ENCODE measurements at places on chromosomes 5 and 9.

DNA sequence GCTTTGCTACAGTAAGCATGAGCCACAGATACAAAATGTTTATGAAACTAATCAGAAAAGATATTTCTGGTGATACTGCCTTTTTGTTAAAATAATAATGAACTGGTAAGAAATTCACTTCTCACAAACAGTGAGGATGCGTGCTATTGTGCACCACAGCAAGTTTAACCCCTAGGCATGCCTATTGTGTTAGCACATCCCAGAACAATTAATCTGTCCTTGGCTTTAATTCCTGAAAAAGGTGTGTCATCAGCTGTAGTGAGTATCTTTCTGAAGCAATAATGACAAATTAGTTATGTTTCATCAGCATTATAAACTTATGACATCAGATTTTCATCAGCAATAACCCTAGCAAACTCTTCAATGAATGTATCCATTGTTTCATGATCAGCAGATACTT, 1307.2 kb downstream of the EFNA5 start:
- DNase-seq = no peak

- no peak for DNase-seq
These were observed 9.8 kb upstream of the CPLX2 start for GRCh38 chr5:175861337-175862130.

DNA sequence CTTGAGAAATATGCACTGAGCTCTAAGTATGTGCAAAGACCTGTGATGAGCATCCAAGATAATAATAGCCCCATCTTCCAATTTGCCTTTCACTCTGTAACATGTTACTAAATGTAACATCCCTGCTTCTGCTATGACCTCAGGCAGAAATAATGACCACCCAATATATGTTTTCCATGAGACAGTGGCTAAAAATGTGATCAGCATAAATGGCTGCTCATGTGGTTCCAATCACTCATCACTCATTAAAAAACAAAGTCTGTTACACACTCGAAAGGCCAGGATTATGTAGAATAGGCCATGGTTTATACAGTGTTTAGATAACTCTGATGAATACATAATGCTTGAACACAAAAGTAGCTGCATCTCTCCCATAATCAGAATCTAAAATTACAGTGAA, 71.4 kb upstream of the MOCS2 start:
- no peak for DNase-seq

DNA sequence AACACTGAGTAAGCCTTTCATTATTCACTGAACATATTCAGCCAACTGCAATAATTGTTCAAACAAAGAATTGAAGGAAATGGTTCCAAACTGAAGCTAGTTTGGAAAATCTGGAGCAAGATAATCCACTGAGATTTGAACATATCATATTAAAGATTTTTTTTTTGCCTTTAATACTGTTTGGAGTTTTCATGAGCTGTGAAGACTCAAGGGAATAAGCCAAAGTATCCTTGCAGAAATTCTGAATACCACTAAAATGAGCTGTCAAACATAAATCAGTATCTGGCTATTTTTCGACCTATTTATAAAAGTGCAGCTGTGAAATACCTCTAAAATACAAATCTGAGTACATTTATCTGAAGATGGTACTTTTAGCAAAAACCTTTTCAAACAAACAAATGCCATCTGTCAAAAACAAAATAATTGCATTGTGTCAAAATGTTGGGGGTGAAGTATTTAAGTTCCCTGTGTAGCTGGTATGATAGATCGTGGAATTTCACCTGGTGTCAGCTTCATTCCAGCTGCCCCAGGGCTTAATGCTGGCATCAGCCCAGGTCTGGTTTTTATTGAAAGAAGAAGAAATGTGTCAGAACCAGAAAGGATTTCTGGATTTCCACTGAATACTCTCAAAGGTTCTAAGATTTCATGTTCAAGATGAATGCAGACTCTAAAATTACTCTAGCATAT, 149.0 kb upstream of the GRAMD2B start:
- DNase-seq = peak; percentile 36

- no peak for DNase-seq
These were observed 66.1 kb downstream of the CACNA1B start for GRCh38 chr9:137943655-137944054.

- peak; percentile 66 for DNase-seq
These were observed 3.3 kb downstream of the GPX3 start for GRCh38 chr5:151023651-151024050.

GRCh38 chr9:33687779-33688178, 107.6 kb upstream of the PRSS3 start:
- no peak for DNase-seq

DNA sequence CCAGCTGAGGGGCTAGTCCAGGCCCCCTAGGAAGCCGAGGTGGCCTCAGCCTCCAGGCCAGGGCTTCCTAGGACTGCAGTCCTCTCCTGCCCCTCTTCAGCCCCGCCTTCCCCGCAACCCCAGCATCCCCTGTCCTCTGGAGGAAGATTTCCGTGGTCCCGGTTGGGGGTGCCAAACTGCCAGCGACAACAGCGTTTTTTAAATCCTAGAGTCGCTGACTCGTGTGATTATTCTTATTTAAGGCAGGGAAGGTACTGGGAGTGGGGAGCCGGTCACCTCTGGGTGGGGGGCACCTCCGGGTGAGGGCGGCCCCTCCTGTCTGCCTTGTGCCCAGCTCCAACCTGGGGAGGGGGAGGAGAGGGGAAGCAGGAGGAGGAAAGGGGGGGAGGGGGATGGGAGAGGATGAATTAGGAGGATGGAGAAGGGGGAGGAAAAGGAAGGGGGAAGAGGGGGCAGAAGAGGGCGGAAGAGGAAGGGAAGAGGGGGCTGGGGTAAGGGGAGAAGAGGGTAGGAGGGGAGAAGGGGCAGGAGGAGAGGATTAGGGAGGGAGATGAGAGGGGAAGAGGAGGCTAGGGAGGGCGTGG, 173.1 kb upstream of the IER5L start:
- DNase-seq = no peak

All from LHCN-M2 (cell line).